ENCODE measurements at places on chromosomes 13 and 19.

GRCh38 chr13:75225288-75226032 lies 256.5 kb downstream of the TBC1D4 start:
- no peak for DNase-seq

DNA sequence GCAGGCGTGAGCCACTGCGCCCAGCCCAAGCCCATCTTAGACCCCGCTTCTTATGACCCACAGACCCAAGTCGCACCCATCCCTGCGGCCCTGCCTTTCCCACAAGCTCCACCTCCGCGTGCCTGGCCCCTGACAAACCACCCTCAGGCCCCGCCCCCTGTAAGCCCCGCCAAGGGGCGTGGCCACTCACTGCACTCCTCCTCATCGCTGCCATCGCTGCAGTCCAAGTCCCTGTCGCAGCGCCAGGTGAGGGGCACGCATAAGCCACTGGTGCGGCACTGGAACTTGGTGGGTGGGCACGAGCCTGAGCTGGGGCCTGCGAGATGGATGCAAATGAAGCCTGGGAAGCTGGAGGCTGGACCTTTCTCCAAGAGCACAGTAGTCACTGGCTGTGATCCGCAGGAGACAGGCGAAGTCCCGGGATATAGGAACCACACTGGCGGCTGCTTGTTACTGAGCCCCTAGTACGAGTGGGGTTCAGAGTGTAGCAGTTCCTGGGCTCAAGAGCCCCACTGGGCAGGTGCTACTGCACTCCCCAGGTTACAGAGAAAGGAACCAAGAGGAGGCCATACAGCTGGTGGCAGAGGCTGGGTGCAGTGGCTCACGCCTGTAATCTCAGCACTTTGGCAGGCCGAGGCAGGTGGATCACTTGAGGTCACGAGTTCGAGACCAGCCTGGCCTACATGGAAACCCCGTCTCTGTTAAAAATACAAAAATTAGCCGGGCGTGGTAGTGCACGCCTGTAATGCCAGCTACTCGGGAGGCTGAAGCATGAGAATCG lies 3.1 kb downstream of the CD320 start:
- peak; percentile 12 for DNase-seq

- DNase-seq, result no peak
Measured at GRCh38 chr19:38417544-38418506, 8.2 kb downstream of the RASGRP4 start.

DNA sequence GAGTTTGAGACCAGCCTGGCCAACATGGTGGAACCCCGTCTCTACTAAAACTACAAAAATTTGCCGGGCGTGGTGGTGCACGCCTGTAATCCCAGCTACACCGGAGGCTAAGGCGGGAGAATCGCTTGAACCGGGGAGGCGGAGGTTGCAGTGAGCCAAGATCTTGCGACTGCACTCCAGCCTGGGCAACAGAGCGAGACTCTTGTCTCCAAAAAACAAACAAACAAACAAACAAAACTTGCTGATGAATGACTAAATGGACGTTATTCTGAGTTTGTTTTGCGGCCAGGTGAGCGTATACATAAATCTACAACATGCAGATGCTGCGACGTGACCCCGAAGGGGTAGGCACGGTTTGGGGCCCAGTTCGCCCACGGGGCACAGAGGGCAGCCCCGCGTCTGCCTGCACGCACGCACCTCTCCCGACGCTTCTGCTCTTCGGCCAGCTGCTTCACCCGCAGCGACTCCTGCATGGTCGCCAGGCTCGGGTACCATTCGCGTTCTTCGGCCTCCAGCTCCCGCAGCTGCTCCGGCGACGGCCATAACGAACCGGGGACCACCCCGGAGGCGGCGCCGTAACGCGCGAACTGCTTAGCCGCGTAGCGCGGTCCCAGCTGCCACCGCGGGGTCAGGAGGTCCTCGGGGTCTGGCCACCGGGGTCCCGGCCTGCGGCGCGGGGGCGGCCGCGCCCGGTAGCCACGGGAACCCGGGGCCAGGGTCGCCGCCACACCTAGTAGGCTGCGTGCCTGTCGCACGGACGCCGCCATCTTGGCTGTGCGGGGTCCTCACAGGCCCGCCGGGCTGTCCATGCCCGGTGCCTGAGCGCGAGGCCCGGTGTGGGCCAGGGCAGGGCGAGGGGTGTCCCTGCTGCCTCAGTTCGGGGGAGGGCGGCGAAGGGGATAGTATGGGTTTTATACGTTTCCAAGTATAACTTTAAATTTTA lies at the start of gene GADD45GIP1:
Gene GADD45GIP1, minus strand, starts transcription at position 778 of the 943 bp plus-strand sequence. Its CDS starts 11 bp downstream, at position 767.
- peak; percentile 79 for DNase-seq

DNA sequence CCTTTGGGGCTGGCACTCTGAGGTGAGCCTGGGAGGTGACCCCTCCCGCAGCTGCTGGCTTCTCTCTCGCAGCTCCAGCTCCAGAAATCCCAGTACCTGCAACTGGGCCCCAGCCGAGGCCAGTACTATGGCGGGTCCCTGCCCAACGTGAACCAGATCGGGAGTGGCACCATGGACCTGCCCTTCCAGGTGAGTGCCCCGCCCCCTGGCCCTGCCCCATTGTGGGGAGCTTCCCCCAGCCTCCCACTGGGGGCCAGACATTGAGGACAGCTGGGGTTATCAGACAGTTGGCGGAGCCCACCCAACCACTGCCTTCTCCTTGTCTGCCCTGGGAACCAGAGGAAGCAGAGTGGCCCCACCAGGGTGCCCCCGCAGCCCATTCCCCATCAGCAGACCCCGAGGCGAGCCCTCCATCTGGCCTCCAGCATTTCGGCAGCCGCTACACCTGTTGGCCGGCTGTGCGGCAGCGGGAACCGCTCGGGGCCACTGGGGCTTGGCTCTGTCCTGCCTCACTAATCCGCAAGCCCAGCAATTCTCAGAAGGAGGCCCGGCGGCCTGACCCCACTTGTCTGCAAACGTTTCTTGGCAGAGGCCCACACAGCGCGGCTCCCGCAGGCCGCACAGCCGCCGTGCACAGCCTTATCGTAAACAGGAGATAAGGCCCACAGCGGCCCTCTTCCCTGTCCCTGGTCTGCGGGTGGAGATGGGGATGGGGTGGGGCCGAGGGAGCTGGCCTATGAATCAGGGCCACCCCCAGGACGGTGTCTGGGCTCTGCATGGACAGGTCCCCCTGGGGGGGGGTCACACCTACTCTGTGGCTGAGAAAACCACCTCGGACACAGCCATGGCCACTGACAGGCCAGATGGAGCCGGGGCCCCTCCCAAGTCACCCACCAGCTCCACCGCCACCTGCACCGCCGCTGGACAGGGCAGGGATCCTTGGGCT lies 48.0 kb downstream of the COMP start:
- DNase-seq, result no peak

DNA sequence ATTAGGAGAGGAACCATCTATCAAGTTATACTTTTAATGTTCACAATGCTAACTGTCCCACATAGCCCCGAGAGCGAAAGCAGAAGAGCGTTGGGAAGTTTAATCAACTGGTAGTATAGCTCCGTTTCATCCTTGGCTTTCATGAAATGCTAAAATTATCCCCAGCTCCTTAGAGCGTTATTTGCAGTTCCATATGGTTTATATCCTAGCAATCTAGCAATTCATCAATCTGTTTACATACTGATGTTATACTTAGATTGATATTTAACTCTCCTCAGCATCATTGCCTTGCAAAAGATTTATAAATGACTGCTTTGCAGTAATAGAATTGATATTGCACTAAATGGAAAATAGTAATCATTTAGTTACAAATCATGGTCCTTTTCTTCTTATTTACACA lies 419.8 kb downstream of the COG6 start:
- no peak for DNase-seq

- peak; percentile 35 for DNase-seq
Measured at GRCh38 chr19:52689843-52690368, 44.9 kb downstream of the ZNF611 start.

GRCh38 chr13:78298657-78299056 lies 304.7 kb downstream of the POU4F1 start:
- DNase-seq, result no peak

GRCh38 chr13:26377038-26377437 lies 123.1 kb downstream of the CDK8 start:
- DNase-seq, result no peak

GRCh38 chr13:30346789-30347167 lies 39.4 kb upstream of the KATNAL1 start:
- no peak for DNase-seq

GRCh38 chr13:24124789-24125476 lies 35.6 kb upstream of the SPATA13 start:
- DNase-seq, result no peak

- DNase-seq, result no peak
Measured at GRCh38 chr13:30844548-30845296, 61.3 kb upstream of the MEDAG start.

GRCh38 chr19:35316560-35316959 lies 12.4 kb upstream of the CD22 start:
- no peak for DNase-seq

GRCh38 chr19:39524495-39524894 lies 8.2 kb downstream of the EID2B start:
- no peak for DNase-seq

DNA sequence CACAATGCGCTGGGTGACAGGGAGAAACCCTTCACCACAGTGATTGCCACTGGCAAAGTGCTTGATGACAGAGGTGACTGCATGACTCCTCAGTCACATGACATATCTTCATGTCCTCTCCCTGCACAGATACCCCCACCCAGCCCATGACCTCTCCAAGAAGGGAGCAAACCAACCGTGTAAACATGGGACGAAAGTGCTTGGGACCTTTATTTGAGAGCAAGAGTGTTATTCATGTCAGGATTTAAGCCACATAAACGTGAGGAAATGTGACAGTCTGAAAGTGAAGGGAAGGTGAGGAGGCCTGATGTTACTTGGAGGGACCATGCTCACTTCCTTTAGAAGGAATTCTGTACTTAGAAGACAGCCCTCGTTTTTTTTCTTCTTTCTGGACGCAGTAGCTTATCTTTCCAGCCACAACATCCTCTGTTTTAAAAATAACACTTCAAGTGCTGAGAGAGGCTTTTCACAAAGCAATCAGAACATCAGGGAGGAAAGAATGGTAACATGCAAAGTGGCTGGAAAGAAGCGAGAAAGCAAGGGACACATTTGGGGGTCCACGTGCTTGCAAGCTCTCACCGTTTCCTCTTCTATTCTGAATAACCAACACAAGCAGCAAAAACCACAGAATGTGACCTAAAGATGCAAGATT lies 35.6 kb downstream of the EPS15L1 start:
- no peak for DNase-seq

DNA sequence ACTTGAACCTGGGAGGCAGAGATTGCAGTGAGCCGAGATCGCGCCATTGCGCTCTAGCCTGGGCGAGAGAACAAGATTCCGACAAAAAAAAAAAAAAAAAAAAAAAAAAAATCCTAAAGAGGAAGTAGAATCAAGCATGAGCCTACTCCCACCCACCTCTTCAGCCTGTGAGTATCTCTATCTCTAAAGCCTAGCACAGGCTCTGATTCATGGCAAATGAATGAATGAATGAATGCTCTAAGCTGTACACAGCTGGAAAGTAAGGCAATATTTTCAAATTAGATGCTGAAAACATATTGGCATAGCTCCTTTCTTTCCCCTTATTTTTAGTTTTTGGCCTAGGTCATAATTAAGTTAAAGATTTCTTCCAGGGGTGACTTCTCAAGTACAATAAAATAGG lies 35.7 kb upstream of the FAM216B start:
- DNase-seq, result no peak

DNA sequence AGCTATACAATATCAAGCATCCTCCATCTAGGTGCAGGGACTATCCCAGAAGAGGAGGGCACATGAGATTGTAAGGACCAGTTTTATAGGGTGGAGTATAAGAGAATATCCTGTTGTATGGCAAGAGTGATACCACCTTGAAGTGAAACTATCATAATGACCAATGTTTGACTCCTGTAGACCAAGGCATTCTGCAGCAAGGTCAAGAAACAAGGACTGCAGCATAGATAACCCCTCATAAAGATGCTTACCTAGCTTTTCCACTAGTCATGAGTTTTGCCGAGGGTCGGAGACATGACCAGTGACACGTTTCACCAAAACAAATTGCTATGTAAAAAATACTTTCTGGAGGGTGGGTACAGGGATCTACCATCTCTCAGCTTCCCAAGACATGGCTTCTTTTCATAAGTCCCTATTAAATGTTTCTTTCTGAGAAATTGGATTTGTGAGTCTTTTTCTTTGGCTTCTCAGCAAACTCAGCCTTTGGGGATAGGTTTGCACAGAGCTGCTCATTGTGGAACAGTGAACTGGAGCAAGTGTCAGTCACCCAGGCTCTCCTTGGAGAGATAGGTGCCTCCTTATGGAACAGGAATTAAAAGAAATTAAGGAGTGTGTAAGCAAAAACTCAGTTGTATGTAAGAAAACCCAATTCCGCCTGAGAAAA lies 28.2 kb upstream of the CYSLTR2 start:
- DNase-seq, result no peak

DNA sequence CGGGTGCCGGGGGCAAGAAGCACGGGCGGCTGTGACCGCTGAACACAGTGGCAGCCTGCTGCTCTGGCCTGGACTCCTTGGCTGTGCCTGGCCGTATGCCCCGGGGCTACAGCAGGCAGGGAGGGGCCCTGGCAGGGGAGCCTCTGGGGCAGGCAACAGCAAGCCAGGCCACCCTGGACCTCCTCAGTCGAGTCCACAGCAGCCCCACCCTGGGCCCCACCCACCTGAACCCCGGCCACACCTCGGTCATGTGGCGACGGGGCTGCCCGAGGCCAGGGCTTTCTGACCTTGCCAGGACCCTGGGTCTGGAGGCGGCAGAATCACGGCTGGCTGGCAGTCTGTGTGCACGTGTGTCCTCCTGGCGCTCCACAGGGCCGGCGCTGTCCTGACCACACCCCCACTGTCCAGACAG lies 8.7 kb downstream of the CILP2 start:
- no peak for DNase-seq

GRCh38 chr19:10228920-10229319 lies 2.2 kb downstream of the S1PR2 start:
- peak; percentile 11 for DNase-seq

GRCh38 chr13:44400736-44401135 lies 27.1 kb downstream of the SERP2 start:
- no peak for DNase-seq

DNA sequence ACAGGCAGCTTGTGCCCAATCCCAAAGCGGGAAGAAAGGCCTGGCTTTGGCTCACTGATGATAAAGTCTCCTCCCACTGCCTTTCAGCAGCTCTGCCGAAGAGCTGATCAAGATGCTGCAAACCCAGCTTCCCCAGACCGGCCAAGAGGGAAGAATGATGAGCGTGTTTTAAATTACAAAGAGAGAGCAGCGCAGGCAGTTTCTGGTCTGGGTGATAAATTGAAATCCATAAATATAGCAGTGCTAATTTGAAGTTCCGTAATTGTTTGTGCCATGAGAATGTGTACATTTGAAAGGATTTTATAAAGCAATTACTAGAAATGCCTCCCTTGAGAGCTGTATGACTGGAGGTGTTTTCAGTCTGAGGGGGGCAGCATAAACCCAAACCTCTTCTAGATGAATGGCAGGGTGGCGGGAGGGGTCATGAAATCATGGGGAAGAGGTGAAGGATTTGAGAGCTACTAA lies 171.8 kb downstream of the STK24 start:
- DNase-seq, result no peak

- DNase-seq, result no peak
Measured at GRCh38 chr13:94997126-94997525, 284.8 kb upstream of the SOX21 start.
